Stimulated activated CD4-positive, alpha-beta T cell treated with anti-CD3 and anti-CD28 coated beads, Interleukin-15, amount 100 ng/mL, for 24 hours (primary cell): ENCODE measurements at places on chromosomes 11 and 22.
A peak's percentile ranks its signal among the peaks of the same experiment; 100 is the strongest.

DNA sequence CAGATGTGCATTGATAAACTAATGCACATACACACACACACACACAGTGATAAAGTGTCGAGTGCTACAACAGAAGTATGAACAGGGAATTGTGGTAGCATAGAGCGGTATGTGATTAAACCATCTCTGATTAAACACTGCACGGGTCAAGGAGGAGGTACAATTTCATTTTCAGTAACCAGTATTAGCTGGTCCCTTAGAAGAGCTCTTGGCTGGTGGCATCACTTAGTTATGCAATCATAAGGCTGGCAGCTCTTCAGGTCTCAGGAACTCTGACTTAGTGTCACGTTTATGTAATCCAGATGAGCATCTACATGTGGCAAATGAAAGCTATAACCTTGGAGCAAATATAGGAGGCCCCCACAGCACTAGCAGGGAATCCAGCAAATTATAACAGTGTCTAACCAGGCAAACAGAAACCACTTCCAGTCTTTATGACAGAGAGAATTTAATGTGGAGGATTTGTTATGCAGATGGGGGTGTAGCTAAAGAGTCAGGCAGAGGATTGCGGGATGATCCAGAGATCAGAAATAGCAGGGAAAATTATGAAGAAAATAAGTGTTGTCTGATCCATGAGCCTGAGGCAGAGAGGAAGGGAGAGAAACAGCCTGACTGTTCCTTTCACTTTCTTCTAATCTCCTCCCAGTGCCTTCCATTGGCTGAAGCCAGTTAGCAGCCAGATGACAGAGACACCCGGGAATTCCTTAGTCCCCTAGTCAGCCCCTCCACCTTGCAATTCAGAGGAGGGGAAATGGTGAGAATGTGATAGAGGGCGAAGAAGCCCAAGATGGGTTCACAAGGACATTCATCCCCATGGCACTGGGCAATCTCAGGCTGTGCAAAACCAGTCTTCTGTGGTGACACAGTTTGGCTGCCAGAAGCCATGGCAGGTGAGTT is 533.1 kb upstream of the TENM4 start:
- DNase-seq, result no peak

- no peak for DNase-seq
Observed at GRCh38 chr11:19679952-19680828, 32.4 kb upstream of the NAV2 start.

DNA sequence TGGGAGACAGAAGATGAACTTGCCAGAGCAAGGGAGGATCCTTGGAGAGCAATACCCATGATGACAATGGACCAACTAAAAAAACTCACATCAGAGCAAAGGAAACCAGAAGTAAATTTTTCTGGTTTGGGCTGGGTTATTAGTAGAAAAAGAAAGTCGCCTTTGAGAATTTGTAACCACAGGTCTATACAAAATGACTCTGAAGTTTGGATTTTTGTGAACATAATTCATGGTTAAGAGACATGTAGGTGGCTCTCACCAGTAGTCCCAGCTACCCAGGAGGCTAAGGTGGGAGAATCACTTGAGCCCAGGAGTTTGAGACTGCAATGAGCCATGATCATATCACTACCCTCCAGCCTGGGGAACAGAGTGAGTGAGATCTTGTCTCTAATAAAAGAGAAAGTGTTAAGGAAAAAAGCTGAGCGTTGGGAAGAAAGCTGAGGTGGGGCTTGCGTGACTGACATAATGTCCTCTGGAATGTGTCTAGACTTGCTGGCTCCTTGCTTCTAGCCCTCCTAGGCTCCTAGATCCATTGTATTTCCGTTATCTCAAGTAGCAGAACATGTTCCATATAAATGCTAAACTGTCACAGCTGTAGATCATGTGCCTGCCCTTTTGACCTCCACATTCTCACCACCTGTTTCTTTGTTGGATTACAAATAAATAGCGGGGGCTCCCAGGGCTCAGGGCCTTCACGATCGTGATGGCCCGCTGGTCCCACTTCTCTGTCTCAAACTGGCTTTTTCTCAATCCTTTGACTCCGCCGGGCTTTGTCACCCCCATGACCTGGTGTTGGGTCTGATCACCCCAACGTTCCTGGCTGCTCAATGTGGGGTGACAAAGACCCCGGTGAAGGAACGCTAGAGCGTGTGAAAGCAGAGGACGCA is 56.2 kb upstream of the SC5D start:
- no peak for DNase-seq

- no peak for DNase-seq
Observed at GRCh38 chr11:116478669-116479668, 293.8 kb downstream of the BUD13 start.

DNA sequence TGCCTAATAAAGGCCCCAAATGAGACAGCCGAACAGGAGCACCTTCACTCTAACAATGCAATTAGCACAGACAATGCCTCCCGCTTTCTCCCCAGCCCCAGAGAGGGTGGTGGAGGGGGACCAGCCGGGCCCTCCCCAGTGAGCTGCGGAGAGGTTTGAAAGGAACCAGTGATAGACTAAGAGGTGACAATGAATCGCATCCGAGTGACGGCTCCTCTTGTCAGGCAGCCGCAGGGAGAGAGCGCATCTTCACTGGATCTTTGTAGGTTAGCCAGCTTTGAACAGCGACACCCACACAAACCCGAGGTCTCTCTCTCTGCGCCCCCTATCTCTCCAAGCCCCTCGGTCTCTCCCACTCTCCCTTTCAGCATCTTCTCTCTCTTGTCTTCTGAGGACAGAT is 28.0 kb downstream of the FLRT1 start:
- DNase-seq, result no peak

GRCh38 chr11:5508605-5509004 is 1.2 kb downstream of the UBQLN3 start:
- DNase-seq, result no peak

DNA sequence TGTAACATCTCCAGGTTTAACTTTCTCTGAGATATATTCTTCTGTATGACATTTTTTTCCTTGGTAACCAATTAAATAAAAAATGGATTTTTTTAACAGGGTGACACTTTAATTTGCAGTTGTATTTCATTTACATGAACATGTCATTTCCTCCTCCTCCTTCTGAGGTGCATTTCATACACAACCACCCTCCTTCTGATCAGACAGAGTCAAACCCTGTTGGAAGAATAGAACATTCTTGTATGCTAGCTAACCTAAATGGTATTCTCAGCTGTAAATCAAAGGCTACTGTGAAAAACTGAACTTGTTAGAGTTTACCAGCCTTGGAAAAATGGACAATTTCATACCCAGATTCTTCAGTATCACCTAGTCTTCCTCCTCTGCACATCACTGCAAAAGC is 52.7 kb upstream of the CHRM4 start:
- no peak for DNase-seq

DNA sequence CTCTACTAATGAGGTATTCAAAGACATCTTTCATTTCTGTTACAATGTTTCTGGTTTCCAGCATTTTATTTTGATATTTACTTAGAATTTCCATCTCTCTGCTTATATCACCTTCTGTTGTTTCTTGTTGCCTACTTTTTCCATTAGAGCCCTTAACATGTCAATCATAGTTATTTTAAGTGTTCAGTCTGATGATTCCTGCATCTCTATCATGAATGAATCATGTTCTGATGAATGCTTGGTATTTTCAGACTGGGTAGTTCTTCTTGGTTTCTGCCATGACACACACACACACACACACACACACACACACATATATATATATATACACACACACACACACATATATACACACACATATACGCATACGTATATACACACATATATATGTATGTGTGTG is 486.4 kb upstream of the ISX start:
- no peak for DNase-seq

- DNase-seq, result peak; percentile 98
Observed at GRCh38 chr11:118997627-118998387, at the start of gene CENATAC. TSS of gene CENATAC (plus strand) at chr11:118998138. CDS start at chr11:118998198, 60 bp downstream.

- peak; percentile 69 for DNase-seq
Observed at GRCh38 chr11:13277768-13278608, at the start of gene BMAL1. TSS of gene BMAL1 (plus strand) at chr11:13277790. CDS start at chr11:13354309, 76,519 bp downstream.

- no peak for DNase-seq
Observed at GRCh38 chr11:71194710-71195109, 57.7 kb downstream of the SHANK2 start.

GRCh38 chr11:119229741-119230140 is 23.6 kb downstream of the CBL start:
- DNase-seq, result no peak

DNA sequence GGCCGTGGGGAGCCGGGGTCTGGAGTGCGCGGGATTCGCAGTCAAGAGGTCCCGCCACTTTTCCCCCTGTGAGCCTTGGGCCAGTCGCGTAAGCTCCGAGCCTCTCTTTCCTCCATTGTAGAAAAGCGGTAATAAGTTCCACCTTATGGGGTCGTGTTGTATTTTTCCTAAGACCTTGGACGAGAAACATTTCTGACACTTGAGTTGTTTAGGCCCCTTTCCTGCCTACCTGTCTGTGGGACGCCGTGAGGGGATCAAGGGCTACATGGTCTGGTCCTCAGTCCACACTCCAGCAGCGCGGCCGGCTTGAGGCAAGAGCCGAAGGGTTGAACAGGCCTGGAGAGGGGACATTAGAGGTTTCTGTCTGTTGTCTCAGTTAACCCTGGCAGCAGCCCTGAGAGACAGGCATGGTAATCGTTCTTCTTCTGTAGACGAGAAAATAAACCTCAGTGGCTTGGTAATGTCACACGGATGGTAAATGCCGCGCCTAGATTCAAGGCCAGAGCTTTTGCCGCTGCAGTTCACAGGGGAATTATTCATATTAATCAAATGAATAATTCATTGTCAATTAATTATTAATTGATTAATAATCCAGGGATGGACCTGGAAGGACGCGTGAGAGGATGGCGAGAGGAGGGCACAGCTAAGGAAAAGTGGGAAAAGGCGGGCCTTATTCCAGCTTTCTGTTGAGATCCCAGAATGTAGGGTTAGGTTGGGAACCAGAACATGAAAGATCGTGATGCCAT is 545 bp downstream of the FEN1 start:
- DNase-seq, result no peak

DNA sequence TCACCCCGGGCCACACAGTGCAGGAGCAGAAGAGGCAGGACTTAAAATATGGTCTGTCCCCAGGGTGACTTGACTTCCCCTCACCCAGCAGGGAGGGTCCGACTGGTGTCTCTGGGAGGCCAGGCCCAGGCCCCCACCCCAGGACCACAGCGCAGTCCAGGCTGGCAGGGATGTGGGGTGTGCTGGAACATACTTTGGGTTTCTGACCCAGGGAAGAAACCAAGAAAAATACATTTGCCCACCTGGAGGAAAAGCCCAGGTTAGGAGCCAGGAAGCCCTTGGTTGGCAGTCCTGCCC is 5.2 kb downstream of the C1QTNF6 start:
- DNase-seq, result no peak

- peak; percentile 75 for DNase-seq
Observed at GRCh38 chr22:30694171-30694639, 469 bp upstream of the OSBP2 start.

GRCh38 chr11:61151545-61152252 is 9.5 kb downstream of the VPS37C start:
- no peak for DNase-seq

DNA sequence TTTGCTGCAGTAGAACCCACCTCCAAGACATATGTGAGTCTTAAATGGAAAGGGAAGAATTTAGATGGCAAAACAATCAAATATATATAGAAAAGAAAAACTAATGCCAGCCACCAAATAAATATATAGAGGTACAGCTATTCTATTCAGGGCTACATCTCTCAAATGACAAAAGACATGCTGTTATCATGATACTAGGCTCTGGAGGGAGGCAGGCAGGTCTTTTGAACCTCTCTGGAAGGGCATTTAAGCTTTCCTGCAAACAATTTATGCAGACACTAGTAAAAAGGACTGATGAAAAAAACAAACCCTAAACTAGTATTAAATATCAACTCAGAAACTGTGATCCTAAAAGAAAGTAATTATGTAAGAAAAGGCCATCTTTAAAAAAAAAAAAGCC is 24.4 kb downstream of the UEVLD start:
- no peak for DNase-seq
